ENCODE measurements at places on chromosomes 5 and 9.

GRCh38 chr9:15696979-15697378 is 144.1 kb downstream of the CCDC171 start:
- DNase-seq: no peak

DNA sequence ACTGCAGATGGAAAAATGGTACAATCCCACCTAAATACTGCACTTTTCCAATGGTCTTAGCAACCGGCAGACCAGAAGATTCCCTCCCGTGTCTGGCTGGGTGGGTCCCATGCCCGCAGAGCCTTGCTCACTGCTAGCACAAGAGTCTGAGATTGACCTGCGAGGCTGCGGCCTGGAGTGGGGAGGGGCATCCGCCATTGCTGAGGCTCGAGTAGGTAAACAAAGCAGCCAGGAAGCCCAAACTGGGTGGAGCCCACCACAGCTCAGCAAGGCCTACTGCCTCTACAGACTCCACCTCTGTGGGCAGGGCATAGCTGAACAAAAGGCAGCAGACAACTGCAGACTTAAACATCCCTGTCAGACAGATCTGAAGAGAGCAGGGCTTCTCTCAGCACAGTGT is 221.6 kb upstream of the CTNND2 start:
- DNase-seq: no peak

DNA sequence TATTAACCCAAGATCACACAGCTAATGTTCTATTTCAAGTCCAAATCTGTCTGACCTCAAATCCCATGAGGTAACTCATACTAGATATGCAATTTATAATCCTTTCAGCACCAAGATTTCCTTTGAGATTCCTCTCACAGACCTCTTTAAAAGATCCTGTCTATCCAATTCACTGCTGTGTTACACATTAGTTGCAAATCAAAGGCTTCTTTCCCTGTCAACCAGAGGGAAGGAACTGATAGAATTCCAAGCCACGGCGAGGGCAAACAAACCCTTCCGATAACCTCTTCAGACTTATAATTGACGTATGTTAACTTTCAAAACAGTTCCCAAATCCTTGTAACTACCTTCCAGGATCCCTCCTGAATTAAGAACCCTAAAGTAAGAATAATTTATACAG is 168.9 kb downstream of the DRD1 start:
- DNase-seq: no peak

GRCh38 chr9:77912895-77913693 is 118.5 kb downstream of the GNAQ start:
- no peak for DNase-seq

- DNase-seq: no peak
These were observed 158.0 kb upstream of the APC start for GRCh38 chr5:112579599-112580170.

GRCh38 chr9:107805201-107805600 is 315.6 kb upstream of the KLF4 start:
- no peak for DNase-seq

- no peak for DNase-seq
These were observed 234.3 kb downstream of the CHSY3 start for GRCh38 chr5:130138406-130139045.

- no peak for DNase-seq
These were observed 18.4 kb upstream of the DDX41 start for GRCh38 chr5:177535125-177535524.

DNA sequence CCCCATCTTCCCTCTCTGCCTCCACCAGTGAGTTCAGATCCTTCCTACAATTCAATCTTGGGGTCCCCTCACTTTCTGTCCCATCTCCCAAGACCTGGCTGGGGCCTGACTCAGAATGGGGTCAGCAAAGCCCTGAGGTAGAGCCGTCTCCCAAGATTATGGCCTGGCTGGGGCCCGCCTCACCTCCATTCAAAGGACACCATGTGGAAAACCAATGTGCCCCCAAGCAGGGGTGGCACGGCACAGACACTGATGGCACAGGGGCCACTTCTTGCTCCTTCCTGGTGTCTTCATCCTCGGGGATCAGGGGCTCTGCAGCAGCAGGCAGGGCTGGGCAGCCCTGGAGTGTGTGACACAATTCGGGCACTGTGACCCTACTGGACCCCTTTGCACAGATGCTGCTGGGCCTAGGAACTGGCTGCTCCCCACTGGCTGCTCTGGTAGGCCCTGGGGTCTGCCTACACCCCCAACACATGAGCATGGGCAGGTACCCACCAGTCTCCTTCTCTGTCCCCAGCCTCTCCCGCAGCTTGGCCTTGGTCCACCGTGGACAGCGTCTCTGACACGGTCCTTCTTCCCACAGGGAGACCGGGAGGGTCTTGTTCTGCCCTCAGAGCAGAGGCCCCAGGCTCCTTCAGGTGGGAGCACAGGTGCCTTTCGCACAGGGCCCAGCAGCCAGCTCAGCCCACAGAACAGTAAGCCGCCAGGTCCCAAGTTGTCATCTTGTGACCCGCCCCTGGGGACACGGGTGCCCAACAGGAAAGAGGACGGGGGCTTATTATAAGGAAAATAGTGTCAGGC is 89.5 kb downstream of the ADAMTS2 start:
- DNase-seq: no peak

- no peak for DNase-seq
These were observed 153.1 kb upstream of the ELL2 start for GRCh38 chr5:96114736-96115135.

GRCh38 chr5:67123819-67124218 is 72.8 kb downstream of the CD180 start:
- no peak for DNase-seq

DNA sequence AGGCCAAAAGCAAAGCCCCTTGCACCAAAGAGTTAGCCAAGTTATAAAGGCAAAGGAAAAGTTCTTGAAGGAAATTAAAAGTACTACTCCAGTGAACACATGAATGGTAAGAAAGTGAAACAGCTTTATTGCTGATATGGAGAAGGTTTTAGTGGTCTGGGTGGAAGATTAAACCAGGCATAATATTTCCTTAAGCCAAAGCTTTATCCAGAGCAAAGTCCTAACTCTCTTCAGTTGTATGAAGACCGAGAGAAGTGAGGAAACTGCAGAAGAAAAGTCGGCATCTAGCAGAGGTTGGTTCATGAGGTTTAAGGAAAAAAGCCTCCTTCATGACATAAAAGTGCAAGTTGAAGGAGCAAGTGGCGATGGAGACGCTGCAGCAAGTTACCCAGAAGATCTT is 3.1 kb upstream of the NUDT12 start:
- no peak for DNase-seq

- DNase-seq: no peak
These were observed 211.5 kb downstream of the PCSK5 start for GRCh38 chr9:76101947-76102346.

DNA sequence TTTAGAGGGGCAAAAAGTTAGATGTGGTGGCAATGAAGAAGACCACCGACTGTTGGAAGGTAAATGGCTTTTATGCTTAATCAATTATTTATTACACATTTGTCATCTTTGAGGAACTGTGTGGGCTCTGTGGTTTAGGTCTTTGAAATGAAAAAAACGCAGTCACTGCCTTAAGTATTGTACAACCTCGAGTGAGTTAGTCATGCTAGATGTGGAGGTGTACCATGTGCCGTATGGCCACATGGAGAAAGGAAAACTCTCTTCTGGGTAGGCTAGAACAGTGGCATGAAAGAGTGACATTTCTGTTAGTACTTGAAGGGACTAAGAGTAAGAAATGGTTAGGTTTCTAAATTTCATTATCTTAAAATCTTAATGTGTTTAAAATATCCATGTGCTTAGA is 166.1 kb downstream of the HACD4 start:
- DNase-seq: no peak

- no peak for DNase-seq
These were observed 85.2 kb downstream of the AUH start for GRCh38 chr9:91276513-91276912.

DNA sequence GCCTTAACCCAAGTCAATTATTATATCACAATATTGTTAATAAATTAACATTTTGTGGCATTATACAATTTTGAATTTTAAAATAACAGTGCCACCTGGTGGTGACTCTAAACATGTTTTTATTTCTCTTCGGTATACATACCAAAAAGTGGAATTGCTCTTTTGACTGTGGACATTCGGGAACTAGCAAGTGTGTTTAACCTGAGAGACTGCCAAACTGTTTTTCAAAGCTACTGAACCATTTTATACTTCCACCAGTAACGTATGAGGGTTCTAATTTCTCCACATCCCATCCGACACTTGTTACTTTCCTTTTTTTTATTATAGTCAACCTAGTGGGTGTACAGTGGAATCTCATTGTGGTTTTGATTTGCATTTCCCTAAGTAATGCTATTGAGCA is 18.3 kb upstream of the HSDL2 start:
- DNase-seq: no peak

DNA sequence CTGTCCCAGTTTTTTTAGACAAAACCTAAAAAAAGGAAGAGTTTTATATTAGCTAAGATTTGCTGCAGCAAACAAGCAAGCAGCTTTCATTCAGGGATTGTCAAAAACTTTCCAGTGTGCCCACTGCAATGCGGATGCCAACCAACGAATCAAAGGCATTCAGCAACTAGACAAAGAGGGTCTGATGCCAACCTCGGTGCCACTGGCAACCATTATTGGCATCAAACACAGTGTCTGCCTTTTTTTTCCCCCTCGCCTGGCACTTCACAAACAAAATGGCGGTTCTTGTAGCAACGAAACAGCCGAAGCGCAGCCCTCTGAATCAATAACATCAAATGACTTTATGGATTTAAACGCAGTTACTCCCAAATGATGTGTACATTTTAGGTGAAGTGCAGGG is 10.4 kb downstream of the NFIB start:
- no peak for DNase-seq

DNA sequence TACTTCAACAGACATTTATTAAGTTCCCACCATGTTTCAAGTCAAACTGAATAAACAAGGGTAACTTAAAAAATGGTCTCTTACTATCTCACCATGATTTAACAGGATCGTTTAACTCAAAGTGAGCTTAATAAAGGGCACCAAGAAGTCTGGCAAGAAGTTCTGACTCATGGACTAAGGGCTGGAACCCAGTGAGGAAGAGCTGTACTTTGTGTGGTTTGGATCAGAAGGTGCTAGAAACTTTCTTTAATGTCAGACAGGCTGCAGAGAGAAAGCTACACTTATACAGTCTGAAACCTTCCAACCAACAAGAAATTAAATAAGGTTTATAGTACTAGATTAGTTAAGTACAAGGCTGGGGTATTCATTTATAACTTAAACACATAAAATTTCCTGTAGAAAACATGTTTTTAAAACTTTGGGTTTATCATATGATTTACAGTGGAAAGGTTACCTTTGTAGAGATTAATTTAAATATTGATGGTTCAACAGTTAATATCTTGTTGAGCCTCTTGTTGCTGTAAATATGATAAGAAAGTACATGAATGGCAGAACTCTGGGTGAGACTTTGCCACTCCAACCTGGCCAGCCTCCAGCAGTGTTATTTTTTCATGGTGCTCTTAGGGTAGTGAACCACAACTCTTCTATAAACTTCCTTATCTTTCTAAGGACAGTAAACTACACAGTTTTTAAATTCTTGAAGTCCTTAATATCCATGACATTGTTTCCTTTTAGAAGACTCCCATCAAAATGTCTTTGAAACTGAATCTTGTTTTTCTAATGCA is 162.8 kb downstream of the MAN2A1 start:
- no peak for DNase-seq

DNA sequence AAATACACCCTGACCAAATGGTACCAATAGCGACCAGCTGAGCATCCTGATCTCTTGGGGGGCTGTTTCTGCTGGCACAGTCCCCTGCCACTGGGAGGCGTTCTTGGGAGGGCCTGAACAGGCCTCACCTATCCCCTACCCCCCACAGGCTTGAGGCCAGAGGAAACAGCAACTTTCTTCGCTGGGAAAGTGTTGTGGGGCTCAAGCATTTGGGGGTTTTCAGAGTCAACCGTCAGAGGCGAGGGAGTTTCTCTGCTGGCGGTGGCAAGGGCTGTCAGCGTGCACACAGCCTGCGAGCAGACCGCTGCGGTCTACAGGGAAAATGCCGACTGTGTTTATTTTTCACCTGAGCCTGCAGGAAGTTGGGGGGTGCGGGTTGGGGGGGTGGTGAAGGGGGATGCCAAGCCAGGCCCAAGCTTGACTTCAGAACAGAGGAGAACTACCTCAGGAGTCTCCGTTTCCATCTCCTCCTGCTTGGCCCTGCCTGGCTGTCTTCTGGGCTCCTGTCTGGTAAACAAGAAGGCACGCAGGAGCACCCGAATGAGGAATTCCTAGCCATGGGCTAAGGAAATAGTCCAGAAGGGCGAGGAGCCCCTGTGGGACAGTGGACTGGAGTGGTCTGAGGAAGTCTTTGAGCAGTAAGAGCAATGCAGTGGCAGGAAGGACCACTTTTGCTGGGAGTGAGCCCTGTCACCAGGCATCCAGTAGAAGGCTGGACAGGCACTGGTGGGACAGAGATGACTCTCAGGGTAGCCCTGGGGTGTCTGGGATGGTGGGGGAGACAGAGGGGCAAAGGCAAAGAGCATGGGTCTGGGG is 18.1 kb downstream of the TCF7 start:
- DNase-seq: peak; percentile 53

DNA sequence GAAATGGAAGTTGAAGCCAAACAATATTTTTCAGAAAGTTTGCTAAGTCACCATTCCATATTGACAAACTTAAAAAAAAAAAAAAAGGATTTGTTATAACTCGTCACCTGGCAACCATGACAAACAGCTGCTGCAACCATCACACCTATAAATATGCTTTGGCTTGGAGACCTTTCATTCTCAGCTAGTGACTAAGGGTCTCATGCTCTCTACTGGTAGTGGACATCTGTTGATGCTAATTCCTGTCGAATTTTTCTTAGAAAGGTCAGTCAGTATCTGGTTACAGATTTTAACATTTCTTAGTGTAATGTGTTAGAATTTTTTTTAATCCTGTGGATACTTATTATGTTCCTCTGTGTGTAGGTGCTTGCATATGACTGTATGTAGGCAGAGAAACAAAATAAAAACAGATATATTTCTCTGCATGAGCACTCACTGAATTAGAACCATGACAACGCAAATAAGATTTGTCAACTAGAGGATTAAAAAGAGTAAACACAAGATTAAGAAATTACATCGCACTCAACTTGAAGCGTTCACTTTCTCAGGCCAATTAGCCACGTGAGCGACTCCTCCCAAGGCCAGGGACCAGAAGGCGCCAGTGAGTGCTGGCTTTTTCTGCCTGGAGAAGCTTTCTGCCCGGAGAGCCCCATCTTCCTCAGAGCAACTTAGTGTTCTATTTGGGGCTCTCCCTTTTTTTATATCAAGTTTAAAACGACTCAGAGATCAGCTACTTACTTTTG is 27.0 kb upstream of the ZNF622 start:
- no peak for DNase-seq

GRCh38 chr5:169832845-169833244 is 147.4 kb downstream of the INSYN2B start:
- no peak for DNase-seq

DNA sequence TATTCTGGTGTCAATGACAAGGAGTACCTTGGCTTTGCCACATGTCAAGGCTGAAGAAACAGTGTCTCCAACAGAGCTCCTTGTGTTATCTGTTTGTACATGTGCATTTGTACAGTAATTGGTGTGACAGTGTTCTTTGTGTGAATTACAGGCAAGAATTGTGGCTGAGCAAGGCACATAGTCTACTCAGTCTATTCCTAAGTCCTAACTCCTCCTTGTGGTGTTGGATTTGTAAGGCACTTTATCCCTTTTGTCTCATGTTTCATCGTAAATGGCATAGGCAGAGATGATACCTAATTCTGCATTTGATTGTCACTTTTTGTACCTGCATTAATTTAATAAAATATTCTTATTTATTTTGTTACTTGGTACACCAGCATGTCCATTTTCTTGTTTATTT is 19.8 kb downstream of the CD274 start:
- no peak for DNase-seq

- no peak for DNase-seq
These were observed 42.4 kb downstream of the EXD3 start for GRCh38 chr9:137380606-137381005.

All from stimulated activated CD4-positive, alpha-beta T cell treated with anti-CD3 and anti-CD28 coated beads, Interleukin-12 subunit alpha, Interleukin-12 subunit beta, amount 100 ng/mL, for 24 hours (primary cell).